8988T (cell line): ENCODE measurements at places on chromosomes 6 and 20.

GRCh38 chr6:85453490-85453889 is 3.6 kb downstream of the NT5E start:
- no peak for DNase-seq

- DNase-seq: peak; percentile 70
These were observed at the start of gene MAFB for GRCh38 chr20:40689100-40689942. Gene MAFB, minus strand, starts transcription at chr20:40689236. Its CDS starts 386 bp downstream, at chr20:40688850.

- DNase-seq: peak; percentile 48
These were observed 82.2 kb downstream of the CHMP4B start for GRCh38 chr20:33893314-33893713.

GRCh38 chr6:149443411-149444181 is 41.2 kb downstream of the ZC3H12D start:
- no peak for DNase-seq

DNA sequence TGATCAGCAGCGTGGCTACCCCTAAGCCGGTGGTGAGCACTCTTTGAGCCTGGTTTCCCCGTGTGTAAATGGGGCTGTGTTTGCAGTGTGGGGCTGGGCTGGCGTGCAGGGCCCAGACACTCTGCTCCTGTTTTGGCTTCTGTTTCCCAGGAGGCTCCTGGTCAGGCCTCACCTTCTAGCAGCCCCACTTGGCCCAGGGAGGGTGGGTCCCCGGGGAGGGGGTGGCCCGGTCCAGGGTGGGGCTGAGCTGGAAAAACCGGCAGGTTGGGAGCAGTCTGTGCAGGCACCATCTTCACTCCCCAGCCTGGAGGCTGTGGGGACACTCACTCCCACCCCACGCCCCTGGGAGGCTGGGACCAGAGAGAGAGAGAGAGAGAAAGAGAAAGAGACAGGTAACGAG is 25.3 kb downstream of the CEBPB start:
- DNase-seq: no peak

DNA sequence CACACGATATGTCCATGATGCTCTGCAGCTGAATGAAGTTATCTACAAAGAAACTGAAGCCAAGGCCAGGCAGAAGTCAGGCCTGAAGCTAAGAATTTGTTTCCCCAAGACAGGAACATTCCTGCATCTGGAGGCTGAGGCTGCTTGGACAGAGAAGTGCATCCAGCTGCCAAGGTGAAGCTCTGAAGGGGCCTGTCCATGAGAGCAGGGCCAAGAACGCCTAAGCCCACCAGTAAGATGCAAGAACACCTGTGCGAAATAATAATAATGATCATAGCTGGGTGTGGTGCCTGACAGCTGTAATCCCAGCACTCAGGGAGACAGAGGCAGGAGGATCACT is 37.7 kb upstream of the B4GALT5 start:
- DNase-seq: no peak

- DNase-seq: no peak
These were observed 34.1 kb downstream of the CEBPB start for GRCh38 chr20:50224531-50225255.

GRCh38 chr6:39669973-39670342 is 55.2 kb downstream of the KIF6 start:
- DNase-seq: no peak

DNA sequence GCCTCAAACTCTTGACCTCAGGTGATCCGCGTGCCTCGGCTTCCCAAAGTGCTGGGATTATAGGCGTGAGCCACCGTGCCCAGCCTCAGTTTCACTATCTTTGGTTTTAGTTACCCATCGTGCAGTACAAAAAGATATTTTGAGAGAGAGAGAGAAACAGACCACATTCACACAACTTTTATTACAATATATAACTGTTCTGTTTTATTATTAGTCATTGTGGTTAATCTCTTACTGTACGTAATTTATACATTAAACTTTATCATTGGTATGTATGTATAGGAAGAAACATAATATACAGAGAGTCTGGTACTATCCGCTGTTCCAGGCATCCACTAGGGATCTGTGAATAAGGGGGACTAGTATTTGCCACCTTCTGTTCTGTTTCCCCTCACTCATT is 29.4 kb upstream of the TAF8 start:
- no peak for DNase-seq

GRCh38 chr6:25628471-25629197 is 23.4 kb upstream of the SCGN start:
- no peak for DNase-seq

- no peak for DNase-seq
These were observed 338 bp downstream of the UTRN start for GRCh38 chr6:144285548-144285797.

GRCh38 chr20:34583544-34583943 is 25.0 kb downstream of the MAP1LC3A start:
- no peak for DNase-seq

DNA sequence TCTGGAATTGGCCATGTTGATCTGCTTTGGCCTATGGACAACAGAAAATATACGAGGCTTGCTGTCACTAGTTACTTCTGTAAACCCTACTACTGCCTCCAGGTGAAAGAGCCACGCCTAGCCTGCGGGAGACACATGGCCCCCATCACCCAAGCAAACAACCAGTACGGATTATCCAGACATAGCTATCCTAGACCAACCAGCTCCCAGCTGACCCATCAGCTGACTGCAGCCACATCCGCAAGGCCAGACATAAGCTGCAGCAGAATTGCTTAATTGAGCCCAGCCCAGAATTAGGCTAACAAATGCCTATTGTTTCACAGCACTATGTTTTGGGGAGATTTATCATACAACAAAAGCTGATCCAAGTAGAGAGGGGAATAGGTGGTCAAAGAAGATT is 13.5 kb downstream of the REV3L start:
- DNase-seq: no peak

GRCh38 chr20:37558779-37559178 is 31.1 kb upstream of the BLCAP start:
- no peak for DNase-seq

DNA sequence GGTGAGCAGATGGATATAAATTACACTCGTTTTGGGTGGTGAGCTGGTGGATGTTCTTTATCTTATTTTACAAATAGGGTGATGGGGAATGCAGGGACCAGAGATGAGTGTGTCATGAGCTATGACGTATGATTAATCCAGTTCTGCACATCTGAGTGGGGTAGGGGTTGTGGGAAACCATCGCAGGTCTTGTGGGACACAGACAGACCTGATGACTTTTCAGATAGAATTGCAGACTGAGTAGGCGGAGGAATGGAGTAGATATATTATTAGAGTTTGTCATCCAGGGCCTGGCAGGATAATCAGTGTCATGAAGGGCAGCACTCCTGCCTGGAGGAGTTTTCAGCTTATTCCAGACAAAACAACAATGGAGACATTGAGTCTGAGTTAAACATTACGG is 12.9 kb upstream of the DSP start:
- no peak for DNase-seq

DNA sequence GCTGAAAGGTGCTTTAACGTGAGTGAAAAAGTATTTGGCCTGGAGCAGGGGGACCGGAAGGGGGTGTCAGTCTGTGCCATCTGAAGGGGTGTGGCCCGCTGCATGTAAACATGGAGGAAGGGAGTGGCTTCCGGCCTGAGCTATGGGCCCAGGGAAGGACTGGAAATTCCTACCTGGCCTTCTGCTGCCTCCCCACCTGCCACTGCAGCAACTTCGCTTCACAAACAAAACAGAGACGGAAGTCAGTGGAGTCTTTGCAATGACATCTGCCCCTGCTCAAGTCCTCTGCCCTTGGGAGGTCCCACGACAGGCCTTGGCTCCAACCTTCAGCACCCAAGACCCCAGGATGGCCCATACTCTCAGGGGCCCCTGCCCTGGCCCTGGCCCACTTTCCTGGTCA is 28.1 kb upstream of the FOXP4 start:
- DNase-seq: no peak

DNA sequence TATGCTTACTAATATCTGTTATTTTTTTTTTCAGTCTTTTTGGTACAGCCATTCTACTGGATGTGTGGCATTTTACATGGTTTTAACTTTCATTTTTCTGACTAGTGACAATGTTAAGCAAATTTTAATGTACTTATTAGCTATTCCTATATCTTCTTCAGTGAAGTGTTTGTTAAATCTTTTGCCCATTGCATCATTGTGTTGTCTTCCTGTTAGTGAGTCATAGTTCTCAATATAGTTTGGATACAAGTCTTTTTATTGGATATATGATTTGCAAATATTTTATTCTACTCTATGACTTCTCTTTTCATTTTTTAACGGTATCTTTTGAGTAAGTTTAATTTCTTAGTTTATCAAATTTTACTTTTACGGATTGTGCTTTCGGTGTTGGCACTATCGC is 519.4 kb downstream of the CDKAL1 start:
- no peak for DNase-seq

DNA sequence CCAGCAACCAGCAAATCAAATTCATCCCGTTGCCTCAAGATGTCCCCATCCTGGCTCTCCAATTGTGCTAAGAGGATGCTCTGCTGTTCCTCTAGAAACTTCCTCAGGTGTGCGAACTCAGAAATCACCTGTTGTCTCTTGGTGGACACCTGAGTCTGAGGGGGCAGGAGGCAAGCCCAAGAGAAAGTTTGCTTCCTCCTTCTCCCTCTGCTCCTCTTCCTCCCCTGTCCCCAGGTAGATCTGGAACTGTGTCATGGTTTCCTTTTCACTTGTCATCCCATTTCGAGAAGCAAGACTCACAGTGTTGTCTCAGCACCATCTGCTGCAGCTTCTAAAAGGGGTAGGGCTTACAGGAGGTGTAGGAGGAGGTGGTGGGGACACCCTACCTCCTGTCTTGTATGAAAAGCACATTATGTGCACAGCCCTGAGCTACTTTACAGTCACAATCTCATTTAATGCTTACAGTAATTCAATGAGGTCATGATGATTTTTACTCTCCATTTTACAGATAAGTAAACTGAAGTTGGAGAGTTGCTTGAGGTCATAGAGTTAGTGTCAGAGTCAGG is 2.5 kb downstream of the TRIM10 start:
- no peak for DNase-seq

- no peak for DNase-seq
These were observed 65.0 kb upstream of the TOX2 start for GRCh38 chr20:43849496-43850186.
